Frontal cortex (tissue), 4 donors: ENCODE measurements at places on chromosomes 5 and 9. TPM values are rescaled to one million over a fixed set of nuclear protein-coding genes. Genes with fewer than 3 reads are reported as not detected.

The PAEP gene
- not detected for total RNA-seq

The SPTLC1 gene
- 81.9 TPM for total RNA-seq

The MRPS2 gene
- total RNA-seq: 13.9 TPM

The SOWAHA gene
- 4.5 TPM for total RNA-seq

The ADGRD2 gene
- total RNA-seq: not detected

The CCDC127 gene
- total RNA-seq: 7.3 TPM

The CLIC3 gene
- total RNA-seq: not detected

The TSLP gene
- not detected for total RNA-seq

The ATP10B gene
- total RNA-seq: 2.4 TPM

The CAMK4 gene
- total RNA-seq: 67.3 TPM

The SIT1 gene
- not detected for total RNA-seq

The RNF208 gene
- 0.82 TPM for total RNA-seq

The NUTM2G gene
- total RNA-seq: not detected

The BASP1 gene
- total RNA-seq: 411 TPM

The CBY3 gene
- total RNA-seq: not detected

The C9orf153 gene
- not detected for total RNA-seq

The BHMT2 gene
- total RNA-seq: 0.41 TPM

The TLE4 gene
- 65.2 TPM for total RNA-seq

The ZNF618 gene
- 4.9 TPM for total RNA-seq

DNA sequence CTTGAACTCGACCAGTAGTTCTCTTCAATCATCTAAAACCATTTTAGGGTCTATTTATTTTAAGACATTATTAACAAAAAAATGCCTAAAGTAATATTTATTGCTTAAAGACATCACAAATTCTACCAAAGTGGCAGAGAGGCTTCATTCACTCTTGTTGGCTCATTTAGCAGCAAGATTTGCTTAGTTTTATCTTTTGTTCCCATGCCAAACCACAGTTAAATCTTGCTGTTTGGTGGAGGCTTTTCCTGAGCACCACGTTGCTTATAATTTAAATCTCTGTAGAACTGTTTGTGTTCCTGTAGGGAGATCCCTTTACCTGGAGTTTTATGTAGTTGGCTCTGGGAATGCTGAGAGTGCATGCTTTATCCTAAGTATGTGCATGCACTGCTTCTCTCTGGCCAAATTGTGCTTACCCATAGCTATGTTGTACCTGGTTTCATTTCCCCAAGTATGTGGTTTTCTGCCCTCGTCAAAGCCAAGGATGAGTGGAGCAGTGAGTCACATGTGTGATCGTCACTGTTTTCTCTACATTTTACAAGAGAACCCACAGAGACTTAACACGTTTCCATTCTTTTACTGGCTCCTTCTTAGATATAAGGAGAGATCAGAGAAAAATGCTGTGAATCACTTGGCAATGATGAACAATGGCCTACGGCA is 42.1 kb upstream of the MAST4 start:
- DNase-seq: no peak

- DNase-seq: no peak
These were observed 7.2 kb upstream of the ARRDC3 start for GRCh38 chr5:91390268-91390667.

- no peak for DNase-seq
These were observed 158.8 kb downstream of the FGF18 start for GRCh38 chr5:171578049-171578828.

GRCh38 chr5:94508461-94509148 is 109.8 kb downstream of the KIAA0825 start:
- DNase-seq: no peak

- no peak for DNase-seq
These were observed 11.2 kb downstream of the PHF19 start for GRCh38 chr9:120865809-120866208.

GRCh38 chr5:75656311-75657003 is 45.2 kb downstream of the ANKDD1B start:
- peak; percentile 13 for DNase-seq

- DNase-seq: no peak
These were observed 29.3 kb upstream of the UNC5A start for GRCh38 chr5:176781054-176781375.

GRCh38 chr5:137294604-137295003 is 204.5 kb downstream of the SPOCK1 start:
- no peak for DNase-seq

- no peak for DNase-seq
These were observed 576.7 kb upstream of the ACO1 start for GRCh38 chr9:31807574-31808256.

DNA sequence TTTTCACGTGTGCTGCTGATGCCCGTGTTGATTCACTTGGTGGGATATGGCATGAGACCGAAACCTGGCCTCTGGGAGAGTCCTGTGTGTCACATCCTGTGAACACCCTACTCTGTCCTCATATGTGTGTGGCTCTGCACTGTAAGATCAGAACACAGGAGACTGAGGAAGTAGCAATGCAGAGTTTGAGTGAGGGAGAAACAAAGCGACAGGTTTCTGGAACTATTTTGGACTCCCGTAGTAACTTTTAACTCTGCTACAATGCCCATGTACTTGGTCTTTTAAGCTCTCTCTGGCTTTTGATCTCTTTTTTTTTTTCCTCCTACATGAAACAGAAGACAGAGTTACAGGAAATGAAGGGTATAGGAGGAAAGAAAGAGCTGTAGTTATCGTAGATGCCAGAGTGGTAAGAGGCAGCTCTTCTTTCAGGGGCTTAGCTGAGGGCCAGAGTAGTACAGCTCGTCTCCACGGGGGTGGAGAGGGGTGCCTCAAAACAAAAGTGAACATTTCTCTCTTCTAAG is 26.6 kb downstream of the GRAMD2B start:
- peak; percentile 25 for DNase-seq

DNA sequence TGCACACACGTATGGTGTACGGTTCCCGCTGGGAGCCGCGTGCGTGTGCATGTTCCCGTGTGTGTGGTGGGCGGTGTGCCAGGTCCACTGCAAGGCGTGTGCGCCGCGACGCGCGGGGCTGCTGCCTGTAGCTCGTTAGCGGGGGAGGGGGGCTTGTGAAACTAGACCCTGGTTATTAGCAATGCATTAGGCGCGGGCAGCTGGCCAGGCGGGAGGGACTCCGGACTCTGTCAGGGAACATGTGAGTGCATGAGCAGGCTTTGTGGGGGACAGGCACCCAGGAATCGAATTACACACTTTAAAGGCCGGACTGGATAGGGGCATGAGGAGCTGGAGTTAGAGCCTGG is 32.2 kb upstream of the ENHO start:
- DNase-seq: no peak

DNA sequence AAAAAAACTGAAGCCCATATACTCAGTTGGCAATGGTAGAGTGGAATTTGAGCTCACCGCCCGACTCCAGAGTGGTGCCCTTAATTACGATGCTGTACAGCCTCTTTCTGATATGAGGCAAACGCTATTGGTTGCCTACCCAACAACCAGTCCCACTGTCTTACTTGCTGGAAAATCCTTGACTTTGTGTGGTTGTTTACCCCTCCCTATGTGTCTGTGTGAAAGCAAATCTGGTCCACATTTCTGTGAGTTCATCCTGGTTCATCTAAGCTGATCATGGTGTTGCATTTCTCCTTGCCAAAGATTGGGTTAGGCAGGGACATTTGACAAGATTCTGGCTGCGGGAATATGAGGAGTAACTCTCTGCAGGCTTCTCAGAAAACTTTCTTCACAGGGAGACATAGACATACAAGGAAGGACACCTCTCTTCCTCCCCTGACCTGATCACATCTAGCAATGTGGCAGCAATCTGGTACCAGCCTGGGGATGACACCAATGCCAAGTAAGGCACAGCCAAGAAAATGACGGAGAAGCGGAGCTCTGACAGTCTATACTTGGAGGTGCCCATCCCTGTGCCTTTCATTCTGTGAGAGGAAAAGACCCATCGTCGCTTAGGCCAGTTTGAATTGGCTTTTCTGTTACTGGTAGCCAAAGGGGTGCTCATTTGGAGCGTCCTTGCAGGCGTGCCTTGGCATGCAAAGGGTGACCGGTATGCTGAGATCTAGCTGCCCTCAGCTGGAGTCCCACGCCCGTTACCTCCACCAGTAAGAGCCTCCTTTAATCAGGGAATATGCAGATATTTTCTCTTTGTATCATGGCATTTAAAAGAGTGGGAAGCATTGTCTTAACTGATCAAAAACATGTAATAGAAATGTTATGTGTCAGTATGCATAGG is 124.3 kb downstream of the AOPEP start:
- no peak for DNase-seq

- DNase-seq: no peak
These were observed 14.5 kb upstream of the LPAR1 start for GRCh38 chr9:111052791-111053190.

- no peak for DNase-seq
These were observed 615.0 kb upstream of the RIOK2 start for GRCh38 chr5:97797994-97798451.

DNA sequence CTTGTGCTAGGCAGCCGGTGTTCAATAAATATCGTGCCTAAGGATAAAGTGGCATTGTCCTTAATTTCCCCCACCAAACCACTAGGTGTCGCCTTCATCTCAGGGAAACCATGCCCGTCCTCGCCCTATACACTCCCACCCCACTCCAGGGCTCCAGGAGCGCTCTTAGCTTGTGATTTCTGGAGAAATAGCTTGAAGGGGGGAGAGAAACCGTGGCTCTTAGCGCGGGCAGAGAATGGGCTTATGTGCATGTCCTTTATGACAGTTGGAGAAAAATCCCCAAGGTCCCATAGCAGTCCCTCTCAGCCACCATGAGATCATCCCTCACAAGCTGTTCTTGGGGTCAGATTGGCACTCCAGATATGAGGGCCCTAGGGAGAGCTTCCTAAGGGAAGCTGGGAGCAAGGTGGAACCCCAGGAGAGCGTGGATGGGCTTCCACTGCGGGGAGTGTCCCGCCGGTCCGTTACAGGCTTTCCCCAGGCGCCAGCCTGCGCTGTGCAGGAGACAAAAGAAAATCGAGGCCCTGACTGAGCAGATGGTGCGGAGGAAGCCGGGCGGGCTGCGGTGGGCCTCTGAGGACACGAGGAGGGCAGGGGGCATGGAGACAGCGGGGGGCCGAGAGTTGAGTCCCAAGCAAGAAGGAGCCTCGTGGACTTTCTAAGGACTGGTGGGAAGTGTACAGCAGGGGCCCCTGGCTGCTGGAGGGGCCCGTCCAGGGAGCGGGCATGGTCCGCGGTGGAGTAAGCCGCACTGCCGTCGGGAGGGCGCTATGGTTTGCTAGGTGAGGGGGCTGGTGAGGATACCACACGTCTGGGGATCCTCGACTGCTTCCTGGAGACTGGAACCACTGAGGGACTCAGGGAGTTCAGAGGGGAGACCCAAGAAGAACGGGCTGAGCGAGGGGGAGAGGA is 750 bp upstream of the NPR2 start:
- DNase-seq: peak; percentile 79

- DNase-seq: no peak
These were observed 1239.1 kb downstream of the CDH12 start for GRCh38 chr5:21613971-21614488.

- no peak for DNase-seq
These were observed 138.1 kb downstream of the YIPF5 start for GRCh38 chr5:144032375-144032774.

- DNase-seq: no peak
These were observed 35.3 kb upstream of the PLPP1 start for GRCh38 chr5:55570026-55570425.

- DNase-seq: no peak
These were observed 47.4 kb upstream of the BARX1 start for GRCh38 chr9:94002316-94003140.

GRCh38 chr9:19967888-19968459 is 179.1 kb upstream of the SLC24A2 start:
- DNase-seq: no peak

GRCh38 chr5:139731281-139731680 is 64.3 kb upstream of the PSD2 start:
- no peak for DNase-seq

- DNase-seq: no peak
These were observed 7.5 kb downstream of the SYK start for GRCh38 chr9:90808890-90809685.

DNA sequence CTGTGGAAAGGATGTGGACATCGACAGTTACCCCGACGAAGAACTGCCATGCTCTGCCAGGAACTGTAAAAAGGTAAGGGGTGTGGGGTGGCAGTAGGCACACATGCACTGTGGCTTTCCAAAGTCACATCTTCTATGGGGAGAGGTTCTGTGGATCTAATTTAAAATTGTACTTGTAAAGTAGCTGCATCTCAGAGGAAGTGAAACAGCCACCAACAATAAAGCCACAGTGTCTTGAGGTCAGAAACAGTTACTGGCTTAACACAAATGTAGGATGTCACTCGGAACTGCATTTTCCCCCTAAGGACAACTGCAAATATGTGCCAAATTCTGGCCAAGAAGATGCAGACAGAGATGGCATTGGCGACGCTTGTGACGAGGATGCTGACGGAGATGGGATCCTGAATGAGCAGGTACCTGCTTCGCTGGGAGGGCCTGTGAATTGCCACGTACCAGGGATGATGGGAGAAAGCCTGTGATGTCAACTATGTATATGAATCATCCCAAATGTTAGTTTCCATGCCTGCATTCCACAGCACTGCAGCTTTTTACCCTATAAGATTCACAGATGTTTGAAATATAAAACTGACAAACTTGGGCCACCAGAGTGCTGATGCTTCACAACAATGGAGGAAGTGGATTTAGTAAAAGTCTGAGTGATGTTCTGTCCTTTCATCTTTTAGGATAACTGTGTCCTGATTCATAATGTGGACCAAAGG is 35.3 kb downstream of the THBS4 start:
- no peak for DNase-seq

GRCh38 chr5:2909035-2909434 is 157.6 kb upstream of the IRX2 start:
- DNase-seq: no peak

GRCh38 chr5:56552612-56553268 is 262.6 kb upstream of the MAP3K1 start:
- no peak for DNase-seq

GRCh38 chr5:138140268-138140667 is 1.0 kb upstream of the NME5 start:
- no peak for DNase-seq

DNA sequence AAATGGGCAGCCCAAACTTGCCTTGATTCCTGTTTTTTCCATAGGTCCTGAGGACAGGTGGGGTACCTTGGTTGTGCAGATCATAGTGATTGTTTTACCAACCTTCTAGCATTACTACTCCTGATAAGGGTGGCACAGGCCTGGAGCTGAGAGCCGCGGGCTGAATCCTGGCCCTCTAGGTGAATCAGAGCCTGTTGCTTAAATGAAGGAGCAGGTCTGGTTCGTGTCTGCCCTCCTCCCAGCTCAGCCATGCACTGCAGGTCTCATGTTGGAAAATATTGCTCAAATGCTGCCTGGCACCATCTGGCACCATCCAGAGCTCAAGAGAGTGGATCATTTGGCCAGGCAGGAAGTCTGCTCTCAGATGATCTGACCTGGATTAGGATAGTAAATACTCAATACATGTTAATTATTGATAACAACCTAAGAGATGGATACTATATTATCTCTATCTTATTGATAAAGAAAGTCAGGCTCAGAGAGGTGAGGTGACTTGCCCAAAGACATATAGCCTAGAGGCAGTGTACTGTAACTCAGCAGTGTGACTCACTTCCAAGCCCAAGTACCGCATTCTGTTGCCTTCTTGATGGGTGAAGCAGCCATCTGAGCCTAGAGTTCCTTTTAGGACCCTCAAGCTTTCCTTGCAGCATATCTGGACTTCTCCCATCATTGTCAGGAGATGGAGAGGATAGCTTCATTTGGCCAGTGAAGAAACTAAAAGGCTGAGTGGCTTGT is 104.3 kb upstream of the PITX1 start:
- DNase-seq: no peak
